Muscle of back (tissue), 13 donors: ENCODE measurements at places on chromosomes 4 and X. TPM values are rescaled to one million over a fixed set of nuclear protein-coding genes. Genes with fewer than 3 reads are reported as not detected.

- DNase-seq = no peak
Measured at GRCh38 chrX:47483306-47484268, 565 bp upstream of the ZNF41 start.

GRCh38 chrX:29155286-29155685 lies 568.0 kb downstream of the IL1RAPL1 start:
- DNase-seq = no peak

SMIM10 gene
- polyA plus RNA-seq = 12.8 TPM

- DNase-seq = peak; percentile 53
Measured at GRCh38 chr4:5126231-5126630, 75.0 kb downstream of the STK32B start.

GRCh38 chr4:42673082-42673425 lies 16.1 kb upstream of the ATP8A1 start:
- DNase-seq = peak; percentile 16
